CD4-positive, alpha-beta T cell treated with Interleukin-15 for 1 hour (primary cell): ENCODE measurements at places on chromosomes 7 and 10.

DNA sequence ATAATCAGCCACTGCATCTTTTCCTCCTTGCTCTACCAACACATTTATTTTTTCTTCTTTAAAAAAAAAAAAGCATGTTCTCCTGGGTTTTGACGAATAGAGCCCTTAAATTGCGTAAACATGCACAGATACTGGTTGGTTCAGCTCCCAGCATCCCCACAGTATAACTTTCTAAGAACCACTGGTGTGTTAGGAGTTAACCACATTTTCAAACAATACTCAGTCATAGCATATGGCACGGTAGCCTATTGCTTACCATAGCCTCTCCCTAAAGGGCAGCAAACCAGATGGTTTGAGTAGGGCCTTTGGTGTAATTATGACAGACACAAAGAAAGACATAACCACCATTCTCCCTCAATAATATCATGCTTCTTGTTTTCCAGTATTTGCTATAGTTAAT, 145.0 kb downstream of the LRRC4 start:
- no peak for DNase-seq

- no peak for DNase-seq
Measured at GRCh38 chr10:96578022-96578421, 8.8 kb downstream of the TM9SF3 start.

DNA sequence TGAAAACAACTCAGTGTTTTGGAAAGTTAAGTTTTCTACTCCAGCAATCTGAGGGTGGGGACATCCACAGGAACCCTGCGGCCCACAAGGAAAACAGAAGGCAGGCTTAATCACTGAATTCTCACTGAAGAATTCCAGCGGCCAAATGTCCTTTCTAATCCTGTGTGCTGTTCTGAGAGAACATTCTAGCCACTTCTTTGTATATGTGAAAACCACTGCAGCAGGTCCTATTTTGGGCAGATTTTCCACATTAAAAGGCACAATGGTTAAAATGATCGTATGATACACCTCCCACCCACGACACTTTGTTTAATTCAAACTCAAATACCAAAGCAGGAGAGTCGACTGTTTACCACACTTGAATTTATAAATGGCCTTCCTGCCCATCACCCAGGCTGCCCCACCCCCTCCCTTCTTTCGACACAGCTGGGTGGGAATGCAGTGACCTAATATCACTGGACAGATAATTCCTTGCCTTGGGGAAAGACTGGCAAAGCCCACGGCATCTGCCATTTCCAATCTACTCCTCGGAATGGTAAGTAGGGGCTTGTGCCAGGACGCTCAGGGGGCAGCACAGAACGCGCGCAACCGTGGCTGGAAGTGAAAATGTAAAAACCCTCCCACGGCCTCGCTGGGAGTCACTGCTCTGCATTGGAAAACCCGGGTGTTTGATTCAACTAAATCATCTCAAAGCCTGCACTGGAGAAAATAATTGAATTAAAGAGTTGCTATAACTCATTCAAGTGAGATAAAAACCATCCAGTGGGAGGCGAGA, 67.0 kb downstream of the CTBP2 start:
- no peak for DNase-seq

- DNase-seq, result no peak
Measured at GRCh38 chr10:34364253-34365037, 450.7 kb downstream of the PARD3 start.

GRCh38 chr7:139580435-139580834, 57.0 kb downstream of the CLEC2L start:
- DNase-seq, result no peak

DNA sequence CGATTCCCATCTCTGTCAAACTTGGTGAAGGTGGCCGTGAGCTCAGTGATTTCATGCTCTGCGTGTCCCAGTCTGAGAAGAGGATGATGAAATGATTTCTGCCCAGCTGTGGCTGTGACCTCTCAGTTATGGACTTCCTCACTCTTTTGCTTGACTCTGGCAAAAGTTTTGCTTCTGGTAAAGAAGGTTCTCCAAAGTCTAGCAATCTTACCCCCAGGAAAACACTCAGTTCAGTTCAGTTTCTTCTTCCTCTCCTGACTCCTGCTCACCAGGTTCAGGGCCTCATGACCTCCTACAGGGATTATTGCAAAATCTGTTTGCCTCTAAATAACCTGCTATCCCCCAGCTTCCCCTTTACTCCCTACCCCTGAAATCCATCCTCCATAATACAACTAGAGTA, 4.9 kb upstream of the BLOC1S2 start:
- no peak for DNase-seq

DNA sequence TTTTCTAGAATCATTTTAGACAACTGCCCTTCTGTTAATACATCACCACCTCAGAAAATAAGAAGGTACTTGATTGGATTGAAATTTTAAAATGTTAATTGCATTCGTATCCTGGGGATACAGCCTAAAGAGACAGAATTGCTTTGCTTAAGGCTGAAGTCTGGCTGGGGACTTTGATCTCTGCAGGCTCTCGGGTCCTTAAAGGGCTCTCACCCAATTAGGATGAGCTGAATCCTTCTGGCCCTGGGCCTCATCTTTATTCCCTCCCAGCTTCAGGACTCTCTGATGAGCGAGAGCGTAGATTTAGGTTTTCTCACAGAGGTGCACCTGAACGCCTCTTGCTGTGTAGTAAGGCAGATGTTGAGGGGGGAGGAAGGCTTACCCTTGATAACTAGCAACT, 475.3 kb upstream of the C7orf33 start:
- no peak for DNase-seq
